ENCODE measurements at places on chromosomes 1 and 21.

GRCh38 chr1:227954163-227954850 lies 6.6 kb upstream of the WNT9A start:
- DNase-seq: no peak

GRCh38 chr1:22090867-22091266 lies 38.4 kb downstream of the CDC42 start:
- no peak for DNase-seq

DNA sequence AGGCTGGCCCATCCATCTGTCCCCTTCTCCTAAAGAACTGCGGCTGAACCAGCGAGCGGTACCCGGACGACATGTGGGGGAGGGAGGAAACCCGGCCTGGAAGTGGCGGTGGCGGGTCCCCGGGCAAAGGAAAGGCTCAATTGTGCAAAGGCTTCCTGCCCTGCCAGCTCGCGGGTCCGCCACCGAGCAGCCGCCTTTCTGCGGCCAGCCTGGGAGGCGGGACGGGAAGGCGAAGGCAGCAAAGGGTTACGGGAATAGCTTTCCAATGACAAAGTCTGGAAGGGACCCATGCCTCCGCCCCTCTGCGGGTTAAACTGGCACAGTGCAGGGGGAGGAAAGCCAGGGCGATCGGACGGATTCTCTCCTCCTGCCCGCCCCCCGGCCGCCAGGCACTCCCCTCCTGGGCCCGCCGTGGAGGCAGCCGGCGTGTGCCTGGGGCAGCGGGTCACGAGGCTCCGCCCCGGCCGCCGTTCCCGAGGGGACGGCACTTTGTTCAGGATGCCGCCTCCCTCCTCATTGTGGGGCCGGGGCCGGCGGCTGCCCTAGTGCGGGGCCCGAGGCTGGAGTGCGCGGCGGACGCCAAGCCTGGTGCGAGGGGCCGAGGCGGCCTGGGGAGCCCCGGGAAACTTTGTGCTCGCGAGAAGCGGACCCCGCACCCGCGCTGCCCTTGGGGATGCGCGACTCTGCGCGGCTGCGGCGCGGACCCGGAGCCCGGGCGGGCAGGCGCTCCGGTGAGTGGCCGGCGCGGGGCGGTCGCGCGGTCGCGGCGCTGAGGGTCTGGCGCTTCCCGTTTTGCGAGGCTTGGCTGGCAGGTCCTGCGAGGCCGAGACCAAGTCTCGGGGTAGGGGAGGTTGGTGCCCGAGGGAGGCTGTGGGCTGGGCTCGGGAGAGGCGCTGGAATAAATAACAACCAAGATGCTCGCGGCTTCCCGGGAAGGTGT lies at the start of gene NAV1:
Gene NAV1 (plus strand): TSS at position 516 of the 940 bp plus-strand sequence. CDS start 83,758 bp downstream, outside the sequence.
- DNase-seq: no peak

GRCh38 chr1:21781815-21782348 lies 1.1 kb downstream of the USP48 start:
- DNase-seq: no peak

GRCh38 chr1:201216395-201217085 lies 25.9 kb downstream of the IGFN1 start:
- DNase-seq: no peak

GRCh38 chr1:21232044-21232443 lies 55.3 kb upstream of the EIF4G3 start:
- DNase-seq: no peak

DNA sequence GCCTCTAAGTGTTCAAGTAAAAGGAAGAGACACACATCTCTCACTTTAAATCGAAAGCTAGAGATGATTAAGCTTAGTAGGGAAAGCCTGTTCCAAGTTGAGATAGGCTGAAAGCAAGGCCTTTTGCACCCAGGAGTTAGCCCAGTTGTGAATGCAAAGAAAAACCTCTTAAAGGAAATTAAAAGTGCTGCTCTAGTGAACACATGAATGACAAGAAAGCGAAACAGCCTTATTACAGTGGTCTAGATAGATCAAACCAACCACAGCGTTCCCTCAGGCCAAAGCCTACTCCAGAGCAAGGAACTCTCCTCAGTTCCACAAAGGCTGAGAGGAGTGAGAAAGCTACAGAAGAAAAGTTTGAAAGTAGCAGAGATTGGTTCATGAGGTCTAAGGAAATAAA lies 14.9 kb downstream of the TCP10L start:
- DNase-seq: no peak

- no peak for DNase-seq
These were observed 61.1 kb downstream of the SLC45A1 start for GRCh38 chr1:8378981-8379470.

GRCh38 chr21:45187646-45188045 lies 100.0 kb downstream of the POFUT2 start:
- DNase-seq: no peak

GRCh38 chr1:242623756-242624155 lies 99.3 kb upstream of the PLD5 start:
- DNase-seq: no peak

DNA sequence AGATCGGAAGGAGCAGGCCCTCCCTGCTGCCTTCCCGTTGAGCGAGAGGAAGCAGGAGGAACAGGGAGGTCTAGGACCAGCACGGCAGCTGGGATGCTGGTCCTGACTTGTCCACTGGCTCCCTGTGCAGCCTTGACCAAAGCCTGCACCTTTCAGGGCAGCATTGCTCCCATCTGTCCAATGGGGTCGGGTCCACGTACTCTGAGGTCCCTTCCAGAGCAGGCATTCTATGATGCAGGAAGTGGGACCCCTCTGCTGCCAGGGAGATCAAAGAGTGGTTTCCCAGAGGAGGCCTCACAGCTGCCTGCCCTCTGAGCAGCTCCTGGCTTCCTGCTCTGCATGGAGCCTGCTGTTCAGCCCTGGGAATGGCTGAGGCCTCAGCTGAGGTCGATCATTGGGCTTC lies 21.7 kb upstream of the ZNF362 start:
- no peak for DNase-seq

DNA sequence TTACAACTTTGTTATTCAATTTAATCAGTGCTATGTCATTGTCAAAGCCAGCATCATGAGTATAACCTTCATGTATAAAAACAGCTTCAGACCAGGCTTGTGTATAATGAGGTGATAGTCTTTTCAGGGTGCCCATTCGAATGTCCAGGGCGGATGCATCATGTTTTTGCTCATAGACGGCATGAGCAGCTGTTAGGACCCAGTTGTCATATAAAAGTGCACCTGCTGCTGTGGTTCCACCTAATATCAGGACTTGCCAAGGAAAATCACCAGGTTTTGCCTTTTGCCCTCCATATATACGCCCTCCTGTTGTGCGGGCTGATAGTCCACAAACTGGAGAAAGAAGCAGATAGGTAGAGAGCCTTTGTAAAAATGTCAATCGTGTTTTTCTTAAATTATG lies 14.9 kb downstream of the TARDBP start:
- DNase-seq: no peak

DNA sequence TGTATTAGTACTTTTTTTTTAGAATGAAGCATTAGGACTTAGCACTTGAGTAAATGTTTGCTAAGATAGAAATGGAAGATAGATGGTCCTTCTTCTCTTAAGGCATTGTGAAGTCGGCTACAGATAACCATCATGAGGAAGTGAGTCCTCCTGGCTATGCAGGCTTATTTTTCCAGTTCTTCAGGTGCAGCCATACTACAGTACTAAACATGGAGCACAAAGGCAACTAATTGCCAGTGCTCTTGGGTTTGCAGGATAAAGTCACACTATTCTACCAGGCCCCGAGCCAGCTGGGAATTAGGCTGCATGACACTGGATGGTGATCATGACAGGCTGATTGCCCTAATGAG lies 197.3 kb upstream of the SGIP1 start:
- no peak for DNase-seq

GRCh38 chr1:178966312-178966711 lies 59.4 kb upstream of the FAM20B start:
- DNase-seq: no peak

DNA sequence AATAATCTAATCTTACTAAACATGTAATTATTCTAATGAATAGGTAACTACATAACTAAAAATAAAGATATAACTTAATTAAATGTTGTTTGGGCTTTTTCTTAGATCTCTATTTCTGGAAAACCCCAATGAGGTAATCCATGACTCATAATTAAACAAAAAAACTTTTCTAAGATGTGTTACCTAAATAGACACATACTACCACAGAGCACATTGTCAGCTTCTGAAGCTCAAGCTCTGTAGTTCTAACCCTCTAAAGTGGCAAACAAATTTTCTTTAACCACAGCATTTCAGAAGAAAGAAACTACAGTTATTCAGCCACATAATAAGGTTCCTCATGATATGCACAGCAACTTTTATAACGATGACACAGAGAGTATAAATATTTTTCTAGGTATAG lies 4.2 kb downstream of the OR6K3 start:
- no peak for DNase-seq

DNA sequence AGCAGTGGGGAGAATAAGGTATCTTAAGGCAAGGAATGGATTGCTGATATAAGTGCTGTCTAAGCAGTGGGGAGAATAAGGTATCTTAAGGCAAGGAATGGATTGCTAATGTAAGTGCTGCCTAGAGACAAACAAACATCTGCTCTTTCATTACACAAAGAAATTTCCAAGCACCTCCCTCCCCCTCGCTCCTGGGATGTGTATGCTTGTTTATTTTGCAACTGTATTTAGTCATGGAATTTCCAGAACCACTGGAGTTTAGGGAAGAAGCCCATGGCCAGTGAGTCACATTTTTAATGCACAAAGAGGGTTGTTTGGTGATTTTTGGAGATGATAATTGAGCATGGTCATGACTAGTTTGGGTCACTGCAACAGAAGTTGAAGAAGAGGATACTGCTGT lies 21.5 kb downstream of the PDPN start:
- DNase-seq: no peak

GRCh38 chr1:83673312-83673711 lies 325.6 kb downstream of the TTLL7 start:
- no peak for DNase-seq

DNA sequence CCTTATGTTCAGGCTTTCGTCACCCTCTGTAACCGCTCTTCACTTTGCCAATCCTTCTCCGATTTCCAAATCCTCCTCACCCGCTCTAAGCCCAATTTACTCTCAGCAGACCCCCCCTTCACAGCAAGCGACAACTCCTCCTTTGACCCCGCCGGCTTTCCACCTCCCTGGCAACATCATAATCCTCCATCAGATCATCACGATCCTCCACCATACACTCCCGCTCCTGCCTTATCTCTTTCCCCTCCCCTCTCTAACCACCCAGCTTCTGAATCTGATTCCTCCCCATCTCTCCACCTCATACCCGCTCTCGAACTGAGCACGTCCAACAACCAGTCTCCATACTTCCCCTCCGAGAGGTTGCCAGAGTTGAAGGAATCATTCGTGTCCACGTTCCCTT lies 7.5 kb upstream of the EVA1B start:
- no peak for DNase-seq

DNA sequence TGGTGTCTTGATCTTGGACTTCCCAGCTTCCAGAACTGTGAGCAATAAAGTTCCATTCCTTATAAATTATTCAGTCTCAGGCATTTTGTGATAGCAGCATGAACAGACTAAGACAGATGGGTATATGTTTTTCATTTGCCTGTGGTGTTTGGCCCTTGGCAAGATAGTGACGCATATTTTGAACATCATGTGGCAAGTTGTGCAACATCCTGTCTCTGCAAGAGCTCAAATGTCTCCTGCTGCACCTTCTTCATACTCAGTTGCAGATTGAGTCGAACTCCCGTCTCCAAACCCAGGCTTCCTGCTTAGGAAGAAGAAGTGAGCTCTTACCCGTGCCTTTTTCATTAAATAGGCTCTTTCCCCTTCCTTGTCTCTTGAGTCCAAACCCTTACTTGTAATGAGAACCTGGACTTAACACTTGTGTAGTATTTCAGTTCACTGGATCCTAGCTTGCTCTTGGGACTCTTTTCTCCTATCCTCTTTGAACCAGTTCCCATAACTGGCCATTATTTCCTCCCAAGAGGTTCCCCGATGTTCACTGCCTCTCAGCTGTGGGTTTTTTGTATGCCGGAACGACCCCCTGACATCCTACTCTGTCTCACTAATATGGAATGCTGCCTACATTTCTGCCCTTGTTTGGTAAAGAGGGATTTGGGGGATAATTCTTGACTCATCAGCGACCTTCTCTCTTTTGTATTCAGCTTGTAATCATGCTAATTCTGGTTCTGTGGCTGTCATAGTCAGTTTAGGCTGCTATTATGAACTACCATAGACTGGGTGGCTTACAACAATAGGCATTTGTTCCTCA lies 125.0 kb upstream of the KCNK2 start:
- DNase-seq: no peak

- no peak for DNase-seq
These were observed 56.2 kb downstream of the SYT2 start for GRCh38 chr1:202654079-202654478.

DNA sequence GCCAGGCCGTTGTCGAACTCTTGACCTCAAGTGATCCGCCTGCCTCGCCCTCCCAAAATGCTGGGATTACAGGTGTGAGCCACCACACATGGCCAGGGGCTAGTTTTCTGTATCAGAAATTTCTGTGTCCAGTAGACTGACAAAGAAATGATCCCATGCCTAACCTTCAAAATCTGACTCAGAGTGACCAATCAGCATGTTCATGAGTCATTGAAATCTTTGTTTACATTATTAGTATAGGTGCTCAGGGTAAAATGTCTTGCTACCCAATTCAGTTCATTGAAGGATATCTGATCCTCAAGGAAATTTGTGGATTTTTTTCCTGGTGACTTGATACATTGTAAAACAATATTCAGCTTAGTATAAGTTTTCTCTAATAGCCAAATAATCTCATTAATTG lies 11.0 kb upstream of the LDLRAD2 start:
- no peak for DNase-seq

DNA sequence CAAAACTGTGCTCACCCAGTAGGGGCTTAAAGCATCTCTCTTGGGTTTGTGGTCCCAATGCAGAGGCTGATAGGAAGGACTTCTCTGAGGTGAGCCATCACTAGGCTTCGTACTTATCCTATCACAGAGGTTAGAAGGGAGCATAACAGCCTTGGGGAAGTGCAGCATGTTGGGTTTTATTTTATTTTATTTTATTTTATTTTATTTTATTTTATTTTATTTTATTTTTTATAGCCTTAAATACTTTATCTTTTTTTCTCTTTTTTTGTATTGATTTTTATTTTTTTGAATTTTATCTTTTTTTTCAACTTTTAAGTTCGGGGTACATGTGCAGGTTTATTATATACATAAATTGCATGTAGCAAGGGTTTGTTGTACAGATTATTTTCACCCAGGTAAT lies 48.9 kb upstream of the LPGAT1 start:
- DNase-seq: no peak

Measured in stimulated activated CD4-positive, alpha-beta T cell treated with anti-CD3 and anti-CD28 coated beads, Interleukin-1b, Interleukin-23, amount 100 ng/mL, for 4 hours (primary cell).